ENCODE measurements at places on chromosomes 7 and 10.

GRCh38 chr10:65320236-65321026 is 1605.4 kb upstream of the LRRTM3 start:
- DNase-seq = no peak

DNA sequence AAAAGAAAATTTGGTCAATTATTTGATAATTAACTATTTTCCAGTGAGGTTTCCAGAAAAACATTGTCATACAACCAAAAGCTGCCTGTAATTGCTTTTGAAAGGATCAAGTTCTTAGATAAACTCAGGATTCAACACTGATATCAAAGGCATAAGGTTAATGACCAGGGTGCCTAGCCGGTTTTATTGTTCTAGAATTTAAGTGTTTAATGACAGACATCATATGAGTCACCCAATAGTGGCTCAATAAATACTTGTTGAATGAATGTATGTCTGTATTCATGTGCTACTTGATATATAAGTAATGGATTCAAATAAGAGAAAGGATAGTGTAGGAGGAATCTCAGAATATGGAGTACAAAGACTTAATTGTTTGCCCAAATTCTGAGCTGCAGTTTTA is 196.1 kb upstream of the LRGUK start:
- DNase-seq = no peak

DNA sequence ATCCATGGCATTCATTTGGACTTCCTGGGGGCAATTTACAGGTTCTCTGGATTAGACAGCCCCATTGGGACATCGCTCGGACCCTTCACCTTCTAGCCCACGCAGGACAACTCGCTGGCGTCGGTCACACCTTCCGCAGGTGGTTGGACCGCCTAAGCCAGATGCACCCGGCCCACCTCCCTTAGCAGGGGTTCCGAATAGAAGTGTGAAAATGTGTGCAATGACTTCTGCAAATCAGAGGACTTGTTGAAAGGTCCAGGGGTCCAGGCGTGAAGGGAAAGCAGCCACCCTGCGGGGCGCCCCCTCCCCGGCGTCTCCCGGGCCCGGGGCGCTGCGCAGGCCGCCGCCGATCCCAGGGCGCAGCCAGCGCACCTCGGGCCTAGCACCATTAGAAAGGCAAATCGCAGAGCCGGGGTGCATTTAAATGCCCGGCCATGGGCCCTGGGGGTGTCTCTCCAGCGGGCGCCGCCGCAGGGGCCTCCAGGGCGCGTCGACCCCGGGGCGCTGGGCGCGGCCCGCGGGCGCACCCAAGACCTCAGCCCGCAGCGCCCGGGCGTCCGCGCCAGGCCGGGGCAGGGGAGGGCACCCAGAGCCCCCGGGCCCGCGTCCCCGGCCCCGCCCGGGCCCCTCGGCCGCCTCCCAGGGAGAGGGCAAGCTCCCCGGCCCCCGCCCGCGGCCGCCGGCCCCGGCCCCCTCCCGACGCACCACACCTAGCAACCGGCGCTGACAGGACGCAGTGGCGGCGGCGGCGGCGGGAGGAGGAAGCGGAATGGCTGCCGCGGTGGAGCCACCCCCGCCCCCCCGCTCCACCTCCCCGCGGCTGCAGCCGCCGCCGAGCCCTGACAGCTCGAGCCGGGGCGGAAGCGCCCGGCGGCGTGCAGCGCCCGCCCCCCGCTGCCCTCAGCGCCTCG is 1.2 kb downstream of the JAZF1 start:
- DNase-seq = no peak

DNA sequence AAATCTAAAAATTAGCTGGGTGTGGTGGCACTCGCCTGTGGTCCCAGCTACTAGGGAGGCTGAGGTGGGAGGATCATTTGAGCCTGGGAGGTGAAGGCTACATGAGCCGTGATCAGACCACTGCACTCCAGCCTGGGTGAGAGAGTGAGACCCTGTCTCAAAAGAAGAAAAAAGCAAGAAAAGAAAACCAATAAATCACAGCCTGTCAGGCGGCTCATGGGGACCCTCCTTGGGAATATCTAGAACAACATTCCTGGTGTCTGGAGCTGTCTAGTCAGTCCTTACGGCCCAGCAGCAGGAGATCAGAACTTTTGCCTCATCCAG is 130.6 kb upstream of the TNRC18 start:
- no peak for DNase-seq

- no peak for DNase-seq
Measured at GRCh38 chr7:128323459-128324367, 20.0 kb downstream of the RBM28 start.

DNA sequence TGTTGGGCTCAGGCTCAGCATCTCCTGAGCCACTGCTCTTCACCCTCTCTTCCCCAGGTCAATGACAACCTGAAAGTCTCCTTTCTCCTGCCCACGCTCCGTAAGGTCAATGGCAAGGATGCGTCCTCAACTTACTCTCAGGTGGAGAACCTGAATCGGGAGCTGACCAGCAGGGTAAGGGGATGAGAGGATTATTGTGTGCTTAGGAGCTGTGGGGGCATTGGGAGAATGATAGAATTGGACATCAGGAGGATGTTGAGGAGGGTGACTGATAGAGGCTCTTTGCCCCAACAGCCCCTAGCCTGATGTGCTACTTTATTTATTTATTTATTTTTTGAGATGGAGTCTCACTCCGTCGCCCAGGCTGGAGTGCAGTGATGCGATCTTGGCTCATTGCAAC is 1.3 kb downstream of the LRWD1 start:
- DNase-seq = no peak

Data from AG09319 (cell line).